ENCODE measurements at places on chromosomes 3 and 15. TPM values are rescaled to one million over a fixed set of nuclear protein-coding genes. Genes with fewer than 3 reads are reported as not detected.

The HESX1 gene
- 0.27 TPM for total RNA-seq

The PPM1L gene
- total RNA-seq = 0.91 TPM

The CSTA gene
- total RNA-seq = 0.75 TPM

The TSC22D2 gene
- total RNA-seq = 17.8 TPM

The GOLGA6L9 gene
- total RNA-seq = 2.6 TPM

The P4HTM gene
- 20.2 TPM for total RNA-seq

The C3orf70 gene
- 0.03 TPM for total RNA-seq

The HIGD2B gene
- not detected for total RNA-seq

All from A549 treated with Hydrocortisone at 1 μM for 4 hours (cell line).